ENCODE measurements at places on chromosomes 16 and 17.

- no peak for DNase-seq
Measured at GRCh38 chr16:88195269-88195705, 187.5 kb upstream of the ZNF469 start.

- peak; percentile 64 for DNase-seq
Measured at GRCh38 chr17:9576521-9577372, at the start of gene CFAP52. CFAP52 (plus strand) TSS chr17:9576642; CDS start chr17:9576696, 54 bp downstream.

DNA sequence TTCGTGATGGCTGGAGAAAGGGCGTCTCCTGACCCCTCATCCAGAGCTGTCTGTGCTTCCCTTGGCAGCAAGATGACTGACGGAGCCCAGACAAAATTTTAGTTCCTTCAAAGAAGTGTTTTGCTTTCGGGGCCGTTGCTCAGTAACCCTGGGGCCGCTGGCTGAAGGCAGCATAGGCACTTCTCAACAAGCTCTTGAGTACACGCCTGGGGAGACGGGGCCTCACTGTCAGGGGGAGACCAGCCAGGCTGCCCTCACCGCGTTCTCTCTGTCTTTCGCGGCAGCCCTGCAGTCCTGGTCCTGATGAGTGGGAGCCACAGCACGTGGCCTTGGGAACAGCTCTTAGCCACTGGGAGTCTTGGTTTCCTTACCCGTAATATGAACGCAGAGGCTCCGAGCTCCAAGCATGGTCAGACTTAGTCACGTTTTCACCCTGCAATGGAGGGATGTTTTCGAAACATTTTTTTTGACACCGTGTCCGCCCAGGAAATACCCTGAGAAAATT, 86.0 kb downstream of the IRF8 start:
- no peak for DNase-seq

DNA sequence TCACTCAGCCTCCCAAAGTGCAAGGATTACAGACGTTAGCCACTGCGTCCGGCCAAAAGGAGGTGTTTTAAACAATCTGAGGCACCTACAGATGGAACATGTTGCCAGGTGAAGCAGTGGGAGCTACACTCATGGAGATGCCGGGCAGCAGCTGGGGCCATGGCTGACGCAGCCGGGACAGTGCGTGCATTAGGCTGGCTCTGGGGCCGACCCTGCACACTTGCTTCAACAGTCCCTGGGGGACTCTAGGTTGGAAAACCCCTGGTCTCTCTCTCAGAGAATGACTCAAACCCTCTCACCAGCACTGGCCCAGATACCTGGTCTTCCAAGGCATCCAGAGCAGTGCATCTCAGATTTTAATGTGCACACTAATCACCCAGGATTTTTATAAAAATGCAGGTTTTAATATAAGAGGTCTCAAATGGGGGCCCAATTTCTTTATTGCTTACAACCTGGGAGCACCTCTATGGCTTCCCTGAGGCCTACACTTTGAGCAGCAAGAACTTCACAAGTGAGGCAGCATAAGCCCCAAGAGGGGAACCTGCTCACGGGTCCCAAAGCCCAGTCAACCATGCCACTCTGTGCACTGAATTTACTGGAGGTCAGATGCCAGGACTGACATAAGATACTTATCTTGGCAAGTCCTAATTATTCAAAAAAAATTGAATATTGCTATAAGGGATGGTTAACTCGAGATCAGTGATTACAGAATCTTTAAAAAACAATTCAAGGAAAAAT, 70.8 kb upstream of the TRAP1 start:
- DNase-seq: no peak

- DNase-seq: no peak
Measured at GRCh38 chr17:52148969-52149351, 9.6 kb downstream of the CA10 start.

DNA sequence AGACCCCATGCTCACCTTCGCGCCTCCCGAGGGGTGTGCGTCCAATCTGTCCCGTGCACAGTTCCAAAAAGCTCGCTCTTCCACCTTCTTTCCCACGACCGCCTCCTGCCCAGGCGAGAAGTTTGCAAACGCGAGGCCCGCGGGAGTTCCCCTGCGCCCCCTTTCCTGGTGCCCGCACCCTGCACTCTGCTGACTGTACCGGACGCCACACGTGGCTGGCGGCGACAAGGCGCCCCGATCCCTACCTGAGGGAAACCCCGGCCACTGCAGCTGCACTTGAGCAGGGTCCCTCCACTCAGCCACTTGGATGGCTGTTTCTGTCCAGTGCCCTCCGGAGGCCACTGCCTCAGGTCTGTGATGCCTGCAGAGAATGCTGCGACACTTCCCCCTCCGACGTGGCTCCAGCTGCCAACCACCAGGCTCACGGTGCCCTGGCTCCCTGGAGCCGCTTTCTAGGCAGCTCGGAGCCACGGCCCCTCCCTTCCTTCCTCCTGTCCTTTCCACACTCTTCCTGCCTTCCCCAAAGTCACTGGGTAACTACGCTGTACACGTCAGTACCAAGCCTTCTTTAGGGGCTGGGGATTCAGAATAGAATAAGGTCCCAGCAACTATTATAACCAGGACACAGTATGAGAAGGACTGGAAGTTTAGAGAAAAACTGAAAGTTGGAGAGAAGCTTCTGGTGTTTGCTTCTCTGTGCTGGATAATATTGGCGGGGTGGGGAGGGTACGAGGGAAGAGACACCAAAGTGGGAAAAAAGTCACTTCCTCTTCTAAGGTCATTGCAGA, at the start of gene MLKL:
TSS of gene MLKL (minus strand) at position 425 of the 788 bp plus-strand sequence. CDS start 5,105 bp downstream, outside the sequence.
- no peak for DNase-seq

DNA sequence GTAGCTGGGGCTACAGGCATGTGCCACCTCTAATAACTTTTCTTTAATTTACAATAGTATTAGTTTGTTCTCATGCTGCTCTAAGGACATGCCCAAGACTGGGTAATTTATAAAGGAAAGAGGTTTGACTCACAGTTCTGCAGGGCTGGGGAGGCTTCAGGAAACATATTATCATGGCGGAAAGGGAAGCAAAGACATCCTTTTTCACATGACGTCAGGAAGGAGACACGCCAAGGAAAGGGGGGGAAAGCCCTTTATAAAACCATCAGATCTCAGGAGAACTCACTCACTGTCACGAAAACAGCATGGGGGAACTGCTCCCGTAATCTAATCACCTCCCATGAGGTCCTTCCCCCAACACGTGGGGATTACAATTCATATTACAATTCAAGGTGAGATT, 18.3 kb downstream of the IL4R start:
- no peak for DNase-seq

DNA sequence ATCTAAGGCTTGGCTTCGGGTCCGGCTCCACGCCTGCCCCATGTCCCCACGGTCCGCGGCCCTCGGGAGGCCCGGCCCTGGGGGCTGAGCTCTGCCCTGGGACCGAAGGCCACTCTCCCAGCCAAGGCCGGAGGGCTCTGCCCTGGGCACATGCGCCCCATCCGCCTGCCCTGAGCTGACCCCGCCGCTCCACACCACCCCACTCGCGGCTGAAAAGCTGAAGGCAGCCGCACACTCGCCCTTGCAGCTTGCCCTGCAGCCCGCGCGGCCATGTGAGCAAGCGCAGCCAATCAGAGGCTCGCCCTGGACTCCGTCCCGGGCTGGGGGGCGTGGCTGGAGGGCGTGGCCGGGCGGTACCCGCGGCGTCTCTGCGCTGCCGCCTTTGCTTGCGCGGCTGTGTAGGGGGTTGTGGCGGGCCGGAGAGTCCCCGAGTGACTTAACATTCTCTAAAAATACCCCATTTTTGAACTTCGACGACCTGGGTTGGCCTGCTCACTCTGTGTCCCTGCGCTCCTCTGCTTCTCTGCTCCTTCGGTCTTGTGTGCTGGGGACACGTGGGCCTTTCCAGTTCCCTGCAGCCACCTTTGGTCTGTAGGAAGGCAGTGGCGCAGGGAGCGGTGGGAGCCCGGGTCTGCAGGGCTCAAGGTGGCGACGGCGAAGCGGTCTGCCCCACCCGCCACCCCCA, 8.8 kb upstream of the MAP2K3 start:
- DNase-seq: peak; percentile 87

All from hippocampal formation (tissue), 2 donors.